ENCODE measurements at places on chromosomes 2 and 18.

- no peak for DNase-seq
Measured at GRCh38 chr2:98731894-98732349, 990 bp upstream of the MGAT4A start.

- DNase-seq: no peak
Measured at GRCh38 chr18:10278265-10278664, 176.2 kb upstream of the APCDD1 start.

DNA sequence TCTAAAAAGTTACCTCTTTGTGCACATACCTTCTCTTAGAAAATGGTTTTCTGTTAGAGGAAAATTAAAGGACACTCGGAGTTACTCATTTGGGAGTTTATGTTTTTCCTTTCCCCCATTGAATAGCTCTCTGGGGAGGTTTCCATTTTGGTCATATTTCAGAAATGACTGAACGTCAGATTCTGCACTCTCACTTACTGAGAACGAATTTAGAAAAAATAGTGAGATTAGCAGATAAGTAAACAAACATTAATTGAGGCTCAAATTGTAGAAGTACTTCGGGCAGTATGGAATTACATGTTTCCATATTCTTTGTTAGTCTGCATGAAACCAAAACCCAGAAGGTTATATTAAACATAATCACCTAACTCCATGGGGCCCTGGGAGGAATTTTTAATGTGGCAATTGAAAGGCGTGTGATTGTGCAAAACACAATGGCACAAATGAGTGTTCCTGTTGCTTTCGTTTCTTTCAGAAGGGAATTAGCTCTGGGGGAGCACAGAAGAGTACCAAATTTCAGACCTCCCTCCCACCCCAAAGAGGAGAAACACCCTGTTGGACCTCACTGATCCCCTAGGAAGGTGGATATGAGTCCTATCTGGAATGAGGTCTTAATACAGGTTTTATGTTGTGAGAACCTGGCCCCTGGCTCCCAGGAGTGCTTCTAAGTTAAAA is 212.3 kb downstream of the BCL2 start:
- no peak for DNase-seq

- DNase-seq: no peak
Measured at GRCh38 chr2:236887531-236887930, 198.2 kb upstream of the COPS8 start.

- no peak for DNase-seq
Measured at GRCh38 chr18:50924372-50924771, 43.5 kb upstream of the ELAC1 start.

GRCh38 chr2:239132786-239133185 is 268.0 kb downstream of the HDAC4 start:
- DNase-seq: no peak

DNA sequence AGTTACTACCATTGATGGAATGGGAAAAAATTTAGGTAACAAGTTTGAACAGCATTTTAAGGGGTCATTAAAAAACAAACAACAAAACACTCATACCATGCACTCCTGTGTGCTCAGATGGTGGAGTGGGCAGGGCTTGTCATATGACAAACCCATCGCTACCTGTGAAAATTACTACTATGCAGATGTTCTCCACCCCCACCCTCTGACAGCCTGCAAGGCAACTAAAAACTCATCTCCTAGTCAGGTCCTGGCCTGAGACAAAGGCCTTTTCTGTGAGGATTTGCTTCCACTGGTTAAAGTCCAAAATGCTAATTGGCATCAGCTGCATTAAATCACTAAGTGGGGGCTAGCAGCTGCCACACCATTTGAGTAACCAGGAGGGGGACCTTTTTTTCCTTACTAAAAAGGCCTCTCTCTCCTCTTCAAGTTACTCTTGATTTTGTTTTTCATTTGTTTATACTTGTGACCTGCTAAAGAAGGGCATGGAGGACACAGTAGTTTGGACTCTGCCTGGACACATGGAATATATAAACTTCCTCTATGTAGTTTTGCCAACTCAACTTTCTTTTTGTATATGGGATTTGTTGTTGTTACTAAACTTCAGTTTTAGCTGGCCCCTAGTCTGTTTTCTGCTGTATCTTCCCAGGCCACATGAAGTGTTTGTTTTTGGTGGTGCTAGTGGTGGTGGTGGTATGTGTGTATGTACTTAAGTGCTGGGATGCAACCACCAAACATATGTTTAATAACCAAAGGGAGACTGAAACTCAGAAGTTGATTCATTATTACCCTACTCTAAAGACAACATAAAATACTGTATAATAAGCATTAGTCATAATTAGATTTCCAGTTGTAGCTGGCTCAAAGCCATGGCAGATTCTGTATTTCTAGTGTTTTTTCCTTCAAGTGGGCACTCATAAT is 121.3 kb downstream of the MAP4K4 start:
- DNase-seq: no peak

GRCh38 chr18:7977897-7978296 is 410.8 kb downstream of the PTPRM start:
- no peak for DNase-seq

DNA sequence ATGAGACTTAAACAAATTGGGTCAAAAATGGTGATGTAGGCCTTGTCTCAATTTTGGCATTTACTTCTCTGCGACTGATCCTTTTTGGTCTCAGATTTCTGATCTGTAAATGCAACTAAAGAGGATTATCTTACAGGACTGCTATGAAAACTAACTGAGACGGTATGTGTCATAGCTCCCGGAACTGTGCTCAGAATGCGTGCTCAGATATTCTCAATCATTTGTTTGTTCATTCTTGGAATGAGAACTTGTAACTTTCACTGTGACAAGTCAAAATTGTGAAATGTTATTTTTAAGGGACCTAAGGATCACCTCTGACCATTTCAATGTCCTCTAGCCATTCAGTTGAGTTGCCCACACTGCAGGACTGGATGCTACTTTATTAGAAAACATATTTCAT is 498.2 kb upstream of the PIK3C3 start:
- DNase-seq: no peak

DNA sequence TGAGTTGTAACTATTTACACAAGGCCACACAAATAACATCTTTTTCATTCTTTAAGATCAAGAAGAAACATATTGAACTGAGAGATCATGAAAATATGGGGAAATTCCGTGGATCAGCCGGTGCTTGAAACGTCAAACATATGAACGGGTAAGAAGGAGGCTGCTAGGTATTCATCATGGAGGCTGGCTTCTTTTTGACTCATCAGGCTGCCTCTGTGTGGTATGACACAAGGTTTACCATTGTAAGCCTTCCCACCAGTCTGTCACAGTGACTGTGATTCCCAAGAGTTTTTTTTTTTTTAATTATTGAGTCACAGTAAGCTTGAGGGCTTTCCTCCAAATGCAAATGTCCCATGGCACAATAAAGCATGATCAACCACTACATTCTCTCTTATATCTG is 506.9 kb downstream of the BCL11A start:
- no peak for DNase-seq

DNA sequence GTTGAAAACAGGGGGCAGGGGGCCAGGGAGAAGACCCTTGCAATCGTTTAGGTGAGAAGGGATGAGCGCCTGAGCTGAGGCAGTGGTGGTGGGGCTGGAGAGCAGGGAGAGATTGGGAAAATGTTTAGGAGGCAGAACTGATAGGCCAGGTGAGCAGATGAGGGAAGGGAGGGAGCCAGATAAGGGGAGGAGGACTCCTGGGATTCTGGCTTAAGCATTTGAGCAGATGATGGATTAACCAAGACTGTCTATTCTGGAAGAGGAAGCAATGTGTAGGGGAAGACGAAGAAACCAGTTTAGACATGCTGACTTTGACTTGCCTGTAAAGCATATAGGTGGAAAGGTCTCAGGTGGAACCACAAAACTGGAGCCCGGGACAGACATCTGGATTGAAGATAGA is 49.9 kb upstream of the ASPRV1 start:
- DNase-seq: no peak

Measured in activated gamma-delta T cell treated with anti-CD3 and anti-CD28 coated beads, Interleukin-2, amount 50 U/mL, for 16 hours (primary cell).